ENCODE measurements at places on chromosomes 3 and 15. TPM values are rescaled to one million over a fixed set of nuclear protein-coding genes. Genes with fewer than 3 reads are reported as not detected.

- no peaks in the 10 kb centered on the region for H3K36me3 ChIP-seq
- H3K4me3 ChIP-seq: no peak overlapping the region
- no peak for DNase-seq
- no peaks in the 10 kb centered on the region for H3K27me3 ChIP-seq
- no peak overlapping the region for H3K27ac ChIP-seq
- no peaks in the 10 kb centered on the region for H3K4me1 ChIP-seq
Observed at GRCh38 chr3:22045882-22046281, 294.9 kb upstream of the ZNF385D start.

DNA sequence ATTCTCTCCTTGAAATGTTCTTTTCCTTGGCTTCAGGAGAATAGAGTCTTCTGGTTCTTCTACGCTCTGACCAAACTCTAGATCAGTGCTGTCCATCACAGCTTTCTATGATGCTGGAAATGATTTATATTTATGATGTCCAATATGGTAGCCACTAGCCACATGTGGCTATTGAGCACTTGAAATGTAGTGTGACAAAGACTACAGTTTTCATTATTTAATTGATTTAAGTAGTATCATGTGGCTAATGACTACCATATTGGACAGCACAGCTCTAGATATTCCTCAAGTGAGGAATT, 2.9 kb downstream of the LNP1 start:
- peak overlapping the region; percentile 96 for H3K4me3 ChIP-seq
- DNase-seq: no peak
- H3K36me3 ChIP-seq: peaks cover 20% of the 10 kb centered on the region

DNA sequence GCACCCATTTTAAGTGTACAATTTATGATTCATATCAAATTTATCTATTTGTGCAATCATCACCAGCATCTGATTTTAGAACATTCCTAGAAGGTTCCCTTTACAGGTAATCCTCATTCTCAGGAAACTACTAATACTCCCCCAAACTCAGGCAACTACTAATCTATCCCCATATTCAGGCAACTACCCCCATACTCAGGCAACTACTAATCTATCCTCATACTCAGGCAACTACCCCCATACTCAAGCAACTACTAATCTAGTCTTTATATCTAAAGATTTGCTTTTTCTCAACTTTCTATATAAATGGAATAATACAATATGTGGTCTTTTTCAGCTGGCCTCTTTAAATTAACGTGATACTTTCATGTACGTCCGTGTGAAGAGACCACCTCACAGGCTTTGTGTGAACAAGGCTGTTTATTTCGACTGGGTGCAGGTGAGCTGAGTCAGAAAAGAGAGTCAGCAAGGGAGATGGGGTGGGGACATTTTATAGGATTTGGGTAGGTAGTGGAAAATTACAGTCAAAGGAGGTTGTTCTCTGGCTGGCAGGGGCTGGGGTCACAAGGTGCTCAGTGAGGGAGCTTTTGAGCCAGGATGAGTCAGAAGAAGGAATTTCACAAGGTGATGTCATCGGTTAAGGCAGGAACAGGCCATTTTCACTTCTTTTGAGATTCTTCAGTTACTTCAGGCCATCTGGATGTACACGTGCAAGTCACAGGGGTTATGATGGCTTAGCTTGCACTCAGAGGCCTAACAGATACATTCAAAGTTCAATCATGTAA, 1444.5 kb upstream of the CADM2 start:
- no peaks in the 10 kb centered on the region for H3K27me3 ChIP-seq
- no peaks in the 10 kb centered on the region for H3K36me3 ChIP-seq
- H3K4me3 ChIP-seq: no peak overlapping the region
- H3K4me1 ChIP-seq: no peaks in the 10 kb centered on the region
- no peak for DNase-seq

The BFSP2 gene
- not detected for total RNA-seq

The TLR9 gene
- not detected for total RNA-seq

- no peak overlapping the region for H3K27ac ChIP-seq
- no peak overlapping the region for H3K4me3 ChIP-seq
- H3K36me3 ChIP-seq: no peaks in the 10 kb centered on the region
- no peak for DNase-seq
- no peaks in the 10 kb centered on the region for H3K4me1 ChIP-seq
Observed at GRCh38 chr3:107493134-107493533, 29.6 kb upstream of the BBX start.

- no peak overlapping the region for H3K4me3 ChIP-seq
- H3K27me3 ChIP-seq: no peaks in the 10 kb centered on the region
- peaks cover 6% of the 10 kb centered on the region for H3K4me1 ChIP-seq
- H3K27ac ChIP-seq: no peak overlapping the region
- DNase-seq: no peak
Observed at GRCh38 chr3:188417766-188418165, 263.8 kb downstream of the LPP start.

GRCh38 chr3:164450276-164450905, 627.9 kb downstream of the SI start:
- H3K27me3 ChIP-seq: no peaks in the 10 kb centered on the region
- no peaks in the 10 kb centered on the region for H3K36me3 ChIP-seq
- H3K4me3 ChIP-seq: no peak overlapping the region
- H3K27ac ChIP-seq: no peak overlapping the region
- no peak for DNase-seq

DNA sequence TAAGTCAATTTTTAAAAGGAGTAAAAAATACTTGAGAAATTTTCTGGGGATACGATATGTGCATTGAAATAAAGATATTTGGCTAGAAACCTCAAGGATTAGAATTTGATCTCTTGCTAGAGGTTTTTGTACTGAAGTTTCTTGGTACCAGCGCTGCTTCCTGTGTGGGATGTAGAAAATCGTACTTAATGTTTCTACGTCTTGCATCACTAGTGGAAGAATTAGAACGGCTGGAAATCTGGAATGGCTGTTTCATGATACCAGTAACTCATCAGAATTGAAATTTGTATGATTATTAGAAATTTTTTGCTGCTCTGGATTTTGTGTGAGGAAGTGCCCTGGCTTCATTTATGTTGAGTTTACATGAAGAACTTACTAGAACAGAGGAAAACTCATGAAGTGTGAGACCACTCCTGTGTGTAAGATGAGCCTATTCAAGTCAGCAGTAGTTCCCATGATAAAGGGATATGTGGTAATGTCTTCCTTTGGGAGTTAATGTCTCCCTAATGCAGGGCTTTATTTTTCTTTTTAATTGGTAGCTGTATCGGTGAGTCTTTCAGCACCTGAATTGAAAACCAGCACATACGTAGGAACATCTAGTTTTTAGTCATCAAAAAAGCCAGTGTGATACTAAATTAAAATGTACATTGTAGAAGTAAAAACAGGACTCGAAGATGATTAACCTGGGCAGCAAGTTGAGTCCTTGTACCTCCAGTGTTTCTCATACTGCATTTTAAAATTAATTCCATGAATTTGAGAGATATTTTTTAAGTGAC, 3.2 kb downstream of the KBTBD8 start:
- peaks cover 11% of the 10 kb centered on the region for H3K36me3 ChIP-seq
- no peak for DNase-seq
- H3K4me3 ChIP-seq: peak overlapping the region; percentile 68
- H3K27ac ChIP-seq: no peak overlapping the region
- peaks cover 22% of the 10 kb centered on the region for H3K4me1 ChIP-seq

The EPM2AIP1 gene
- 27.9 TPM for total RNA-seq

GRCh38 chr3:31616711-31617110, 84.0 kb downstream of the STT3B start:
- H3K27me3 ChIP-seq: no peaks in the 10 kb centered on the region
- H3K27ac ChIP-seq: no peak overlapping the region
- peaks cover 13% of the 10 kb centered on the region for H3K36me3 ChIP-seq
- DNase-seq: no peak

The TMEM44 gene
- 37.3 TPM for total RNA-seq

- no peak overlapping the region for H3K4me3 ChIP-seq
- H3K27me3 ChIP-seq: no peaks in the 10 kb centered on the region
- no peaks in the 10 kb centered on the region for H3K36me3 ChIP-seq
- H3K4me1 ChIP-seq: peaks cover 16% of the 10 kb centered on the region
Observed at GRCh38 chr3:125191256-125191655, 21.3 kb downstream of the SLC12A8 start.

DNA sequence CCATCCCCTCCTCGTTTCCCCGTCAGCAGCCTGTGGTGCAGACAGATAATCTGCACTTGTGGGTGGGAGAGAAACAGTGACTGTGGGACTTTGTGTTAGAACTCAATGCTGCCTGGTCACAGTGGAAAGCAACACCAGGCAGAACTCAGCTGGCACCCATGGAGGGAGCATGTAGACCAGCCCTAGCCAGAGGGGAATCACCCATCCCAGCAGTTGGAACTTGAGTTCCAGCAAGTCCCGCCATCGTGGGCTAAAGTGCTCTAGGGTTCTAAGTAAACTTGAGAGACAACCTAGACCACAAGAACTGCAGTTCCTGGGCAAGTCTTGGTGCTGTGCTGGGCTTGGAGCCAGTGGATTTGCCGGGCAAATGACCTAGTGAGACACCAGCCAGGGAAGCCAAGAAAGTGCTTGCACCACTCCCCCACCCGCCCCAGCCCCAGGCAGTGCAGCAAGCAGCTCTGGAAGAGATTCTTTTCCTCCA, 24.4 kb downstream of the ISG20 start:
- no peaks in the 10 kb centered on the region for H3K36me3 ChIP-seq
- peaks cover 5% of the 10 kb centered on the region for H3K27me3 ChIP-seq
- no peak overlapping the region for H3K4me3 ChIP-seq
- no peaks in the 10 kb centered on the region for H3K4me1 ChIP-seq
- DNase-seq: no peak

- H3K27me3 ChIP-seq: no peaks in the 10 kb centered on the region
- peaks cover 4% of the 10 kb centered on the region for H3K36me3 ChIP-seq
- H3K4me3 ChIP-seq: peak overlapping the region; percentile 97
- peak; percentile 51 for DNase-seq
- H3K27ac ChIP-seq: peak overlapping the region; percentile 96
- peaks cover 32% of the 10 kb centered on the region for H3K4me1 ChIP-seq
Observed at GRCh38 chr3:112560721-112561483, 860 bp downstream of the ATG3 start.

DNA sequence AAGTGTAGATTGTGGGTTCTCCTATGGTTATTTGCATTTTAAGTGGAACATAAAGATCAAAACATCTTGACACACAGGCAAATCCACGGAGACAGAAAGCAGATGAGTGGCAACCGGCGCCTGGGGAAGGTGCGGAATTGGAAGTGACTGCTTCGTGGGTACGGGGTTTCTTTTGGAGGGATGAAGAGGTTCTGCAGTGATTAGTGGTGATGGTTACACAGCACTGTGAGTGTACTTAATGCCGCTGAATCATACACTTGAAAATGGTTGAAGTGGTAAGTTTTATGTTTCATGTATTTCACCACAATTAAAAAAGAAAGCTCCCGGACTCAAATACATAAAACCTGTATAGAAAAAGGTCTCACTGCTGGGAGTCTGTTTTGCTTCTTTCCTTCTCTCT, 18.5 kb upstream of the VPS33B start:
- no peak overlapping the region for H3K4me3 ChIP-seq
- H3K4me1 ChIP-seq: no peaks in the 10 kb centered on the region
- no peaks in the 10 kb centered on the region for H3K36me3 ChIP-seq
- DNase-seq: no peak

The CCR3 gene
- total RNA-seq: not detected

DNA sequence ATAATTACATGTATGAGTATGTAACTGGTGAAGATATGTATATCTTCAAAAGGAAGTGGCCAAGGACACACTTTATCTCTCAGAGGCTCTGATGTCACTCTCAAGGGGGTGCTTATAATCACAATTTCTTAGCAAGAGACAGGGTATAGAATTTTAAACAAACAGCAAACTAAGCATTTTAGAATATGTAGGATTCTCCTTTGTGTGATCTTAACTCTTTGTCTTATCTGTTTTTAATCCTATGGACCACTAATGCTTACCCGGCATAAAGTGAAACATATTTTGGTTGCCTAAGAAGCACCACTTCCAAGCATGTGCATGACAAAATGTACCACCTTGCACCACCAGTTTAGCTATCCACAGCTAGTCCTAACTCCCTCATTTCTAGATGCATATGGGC, 8.2 kb upstream of the MBNL1 start:
- peaks cover 12% of the 10 kb centered on the region for H3K4me1 ChIP-seq
- H3K27me3 ChIP-seq: no peaks in the 10 kb centered on the region
- no peaks in the 10 kb centered on the region for H3K36me3 ChIP-seq
- H3K27ac ChIP-seq: no peak overlapping the region

DNA sequence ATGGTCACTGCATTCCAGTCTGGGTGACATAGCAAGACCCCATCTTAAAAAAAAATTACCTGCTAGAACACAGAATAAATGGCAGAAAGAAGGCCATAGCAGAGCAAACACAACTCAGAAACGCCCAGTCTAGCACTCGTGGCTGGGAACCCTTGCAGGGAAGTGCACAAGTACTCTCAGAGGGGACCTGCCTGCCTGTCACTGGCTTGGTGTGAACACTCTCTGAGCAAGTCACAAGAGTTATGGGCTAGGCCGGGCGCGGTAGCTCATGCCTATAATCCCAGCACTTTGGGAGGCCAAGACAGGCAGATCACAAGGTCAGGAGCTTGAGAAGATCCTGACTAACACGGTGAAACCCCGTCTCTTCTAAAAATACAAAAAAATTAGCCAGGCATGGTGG, 17.2 kb downstream of the SFMBT1 start:
- H3K4me3 ChIP-seq: no peak overlapping the region
- H3K27me3 ChIP-seq: no peaks in the 10 kb centered on the region
- no peak overlapping the region for H3K27ac ChIP-seq
- DNase-seq: no peak
- H3K4me1 ChIP-seq: peaks cover 31% of the 10 kb centered on the region

DNA sequence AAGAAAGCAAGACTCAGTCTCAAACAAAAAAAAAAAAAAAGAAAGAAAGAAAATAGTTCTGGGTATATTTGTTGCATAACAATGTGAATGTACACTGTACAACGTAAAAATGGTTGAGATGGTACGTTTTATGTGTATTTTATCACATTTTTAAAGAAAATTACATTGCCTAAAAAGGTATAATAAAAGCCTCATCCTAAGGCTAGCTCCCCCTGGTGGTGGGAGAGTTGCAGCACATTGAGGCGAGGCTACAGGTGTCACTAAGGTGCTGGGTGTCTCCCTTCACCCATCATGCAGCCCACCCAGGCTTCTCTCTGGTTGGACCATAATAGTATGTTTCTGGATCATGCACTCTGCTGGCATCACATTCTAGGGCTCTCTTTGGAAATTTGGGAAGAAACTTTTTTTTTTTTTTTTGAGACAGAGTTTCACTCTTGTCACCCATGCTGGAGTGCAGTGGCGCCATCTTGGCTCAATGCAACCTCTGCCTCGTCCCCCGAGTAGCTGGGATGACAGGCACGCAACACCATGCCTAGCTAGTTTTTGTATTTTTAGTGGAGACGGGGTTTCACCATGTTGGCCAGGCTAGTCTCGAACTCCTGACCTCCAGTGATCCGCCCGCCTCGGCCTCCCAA, 12.4 kb upstream of the RAB11A start:
- DNase-seq: peak; percentile 49
- no peak overlapping the region for H3K4me3 ChIP-seq
- H3K27ac ChIP-seq: no peak overlapping the region
- H3K27me3 ChIP-seq: peaks cover 16% of the 10 kb centered on the region
- no peaks in the 10 kb centered on the region for H3K4me1 ChIP-seq

The MAP1A gene
- 24.3 TPM for total RNA-seq

DNA sequence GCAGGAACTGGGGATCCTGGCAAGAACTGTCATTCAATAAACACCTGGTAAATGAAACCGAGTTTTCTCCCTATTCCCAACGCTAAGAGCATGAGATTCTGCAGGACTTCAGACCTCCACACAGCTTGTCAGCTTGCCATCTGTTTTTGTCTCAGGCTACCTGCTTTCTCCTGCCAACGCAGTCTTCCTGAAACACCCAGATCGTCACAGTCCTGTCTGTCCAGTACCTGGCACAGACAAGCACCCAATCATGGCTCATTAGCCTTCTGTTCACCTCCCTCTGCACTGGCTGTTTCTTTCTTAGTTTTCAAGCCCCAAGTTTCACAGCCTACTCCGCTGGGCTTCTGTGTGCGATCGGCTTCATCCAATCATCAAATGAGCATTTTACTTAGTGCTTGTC, 5.0 kb downstream of the SLC12A8 start:
- peaks cover 4% of the 10 kb centered on the region for H3K4me1 ChIP-seq
- no peak overlapping the region for H3K4me3 ChIP-seq
- H3K36me3 ChIP-seq: peaks cover under 1% of the 10 kb centered on the region
- peaks cover 28% of the 10 kb centered on the region for H3K27me3 ChIP-seq
- DNase-seq: no peak
